ENCODE measurements at places on chromosomes 5 and 9.

- DNase-seq = no peak
Observed at GRCh38 chr5:72433522-72433921, 73.7 kb downstream of the ZNF366 start.

- DNase-seq = no peak
Observed at GRCh38 chr5:76794871-76795270, 24.0 kb upstream of the F2RL1 start.

DNA sequence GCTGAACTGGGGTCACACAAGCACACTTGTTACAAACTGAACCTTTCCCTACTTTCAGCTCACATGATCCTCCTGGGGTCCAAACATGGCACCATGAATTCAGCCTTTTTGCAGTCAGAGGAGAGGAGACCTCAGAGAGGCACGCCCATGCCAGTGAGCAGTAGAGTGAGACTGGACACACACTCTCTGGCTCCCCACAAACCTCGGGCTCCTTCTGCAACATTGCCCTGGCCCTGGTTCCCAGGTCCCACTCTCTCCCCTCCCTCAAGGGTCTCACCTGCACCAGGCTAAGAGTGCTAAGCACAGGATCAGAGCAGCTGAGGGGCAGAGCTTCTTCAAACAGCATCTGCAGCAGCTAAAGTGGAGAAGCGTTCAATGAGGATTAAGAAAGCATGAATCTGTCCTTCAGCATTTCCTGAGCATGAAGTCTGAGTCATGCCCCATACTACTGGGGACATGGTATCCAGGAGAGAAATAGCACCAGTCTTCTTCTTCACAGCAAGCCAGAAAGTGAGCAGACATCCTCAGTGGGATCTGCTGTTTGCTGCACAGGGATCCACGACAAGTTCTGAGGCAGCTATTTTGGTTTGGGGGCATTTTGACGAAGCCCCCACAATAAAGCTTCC lies 27.2 kb downstream of the SLC35A4 start:
- no peak for DNase-seq

GRCh38 chr5:102905056-102905455 lies 150.0 kb downstream of the PAM start:
- no peak for DNase-seq

- DNase-seq = peak; percentile 63
Observed at GRCh38 chr5:122311961-122312590, at the start of gene SNCAIP. TSS of gene SNCAIP (plus strand) at chr5:122312237. CDS start at chr5:122391135, 78,898 bp downstream.

DNA sequence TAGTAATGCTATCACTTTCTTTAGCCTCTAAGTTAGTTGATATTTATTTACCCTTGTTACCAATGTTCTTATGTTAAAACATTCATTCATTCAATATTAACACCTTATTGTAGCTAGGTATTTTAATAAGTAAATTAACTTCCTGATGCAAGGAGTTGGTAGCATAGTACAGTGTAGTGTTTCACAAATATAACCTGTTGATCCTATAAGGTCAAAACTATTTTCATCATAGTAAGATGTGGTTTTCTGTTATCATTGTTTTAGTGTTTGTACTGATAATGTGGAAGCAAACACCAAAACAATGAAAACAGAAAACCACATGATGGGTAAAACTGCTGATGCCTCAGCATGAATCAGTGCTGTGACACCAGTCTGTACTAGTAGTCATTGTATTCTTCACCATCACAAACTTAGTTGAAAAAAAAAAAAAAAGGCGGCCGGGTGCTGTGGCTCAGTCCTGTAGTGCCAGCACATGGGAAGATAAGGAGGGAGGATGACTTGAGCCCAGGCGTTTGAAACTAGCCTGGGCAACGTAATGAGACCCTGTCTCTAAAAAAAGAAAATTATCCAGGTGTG lies 36.5 kb downstream of the ZCCHC7 start:
- DNase-seq = no peak

DNA sequence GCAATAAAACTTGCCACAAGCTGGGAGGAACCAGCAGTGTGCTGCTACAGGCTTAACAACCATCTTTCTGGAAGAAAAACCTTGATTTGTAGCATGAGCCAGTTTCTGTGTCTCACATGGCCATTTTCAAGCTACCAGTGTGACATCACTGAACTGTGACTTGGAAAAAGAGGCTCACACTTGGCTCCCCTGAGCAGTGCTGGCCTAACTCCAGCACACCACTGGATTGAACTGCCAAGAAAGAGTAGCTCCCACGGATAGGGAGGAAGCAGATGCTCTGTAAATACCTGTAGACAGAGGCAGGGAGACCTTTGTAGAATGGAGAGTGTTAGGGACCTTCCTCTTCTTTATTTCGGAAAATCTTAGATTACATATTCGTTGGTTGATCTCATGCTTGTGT lies 197.9 kb downstream of the SH3GL2 start:
- DNase-seq = no peak

- no peak for DNase-seq
Observed at GRCh38 chr5:77697692-77698091, 59.2 kb upstream of the OTP start.

GRCh38 chr9:20714442-20715415 lies 30.7 kb downstream of the FOCAD start:
- DNase-seq = no peak

GRCh38 chr5:172008111-172008455 lies 1.6 kb upstream of the FBXW11 start:
- DNase-seq = no peak

- DNase-seq = no peak
Observed at GRCh38 chr5:59661954-59662615, 231.4 kb downstream of the PDE4D start.

DNA sequence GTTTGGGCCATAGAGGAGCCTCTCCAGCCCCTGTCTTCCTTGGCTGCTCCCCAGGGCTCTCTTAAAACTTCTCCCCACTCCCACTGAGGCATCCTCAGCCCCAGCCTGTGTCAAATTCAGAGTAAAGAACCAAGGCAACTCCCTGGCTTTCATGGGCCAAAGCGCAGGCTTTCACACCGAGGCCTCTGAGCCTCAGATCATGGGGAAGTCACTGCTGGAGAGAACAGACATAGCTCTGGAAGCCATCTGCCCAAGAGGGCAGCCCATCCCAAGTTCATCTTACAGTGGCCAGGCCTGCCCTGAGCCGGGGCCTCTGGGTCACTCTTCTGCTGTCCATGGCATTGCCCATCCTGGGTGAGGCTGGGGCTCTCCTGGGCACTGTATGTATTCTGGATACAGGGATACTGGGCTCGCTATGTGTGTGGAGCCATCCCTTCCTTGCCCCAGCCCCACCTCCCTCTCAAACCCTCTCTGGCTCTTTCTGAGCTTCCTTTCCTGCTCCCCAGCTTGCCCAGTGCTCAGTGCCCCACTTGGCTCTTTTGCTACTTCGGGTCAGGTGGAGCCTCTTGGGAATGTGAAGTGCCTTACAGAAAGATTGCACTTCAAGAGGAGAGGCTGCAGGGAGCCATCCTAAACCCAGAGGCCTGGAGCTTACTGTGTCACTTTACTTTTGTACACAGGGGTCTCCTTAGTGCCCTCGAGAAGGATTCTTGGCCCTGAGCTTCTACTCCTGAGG lies 33.0 kb downstream of the TGFBI start:
- no peak for DNase-seq

GRCh38 chr9:121755581-121755980 lies 104.1 kb downstream of the DAB2IP start:
- no peak for DNase-seq

GRCh38 chr5:173385832-173386360 lies 57.7 kb upstream of the STC2 start:
- no peak for DNase-seq

GRCh38 chr5:163913548-163913947 lies 408.1 kb downstream of the MAT2B start:
- DNase-seq = no peak

DNA sequence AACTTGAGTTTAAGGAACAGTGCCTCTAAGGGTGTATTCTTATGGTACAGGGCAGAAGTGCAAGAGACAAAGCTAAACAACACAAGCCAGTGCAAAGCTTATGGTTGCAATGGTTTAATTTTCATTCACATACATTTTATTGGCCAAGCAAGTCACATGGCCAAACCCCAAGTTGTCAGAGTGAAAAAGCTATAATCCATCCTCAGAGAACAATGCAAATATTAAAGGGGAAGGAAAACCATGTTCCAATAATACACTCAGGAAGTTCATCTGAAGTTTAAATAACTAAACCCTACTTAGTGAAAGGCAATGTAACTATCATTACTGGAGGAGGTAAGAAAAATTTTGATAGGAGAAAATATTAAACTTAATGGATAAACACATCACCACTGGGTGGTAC lies 26.6 kb upstream of the TLR4 start:
- no peak for DNase-seq

- no peak for DNase-seq
Observed at GRCh38 chr5:173055722-173055982, 500 bp upstream of the CREBRF start.

GRCh38 chr5:112253478-112254250 lies 165.4 kb downstream of the EPB41L4A start:
- no peak for DNase-seq

GRCh38 chr5:88785746-88786565 lies 97.0 kb downstream of the MEF2C start:
- no peak for DNase-seq

DNA sequence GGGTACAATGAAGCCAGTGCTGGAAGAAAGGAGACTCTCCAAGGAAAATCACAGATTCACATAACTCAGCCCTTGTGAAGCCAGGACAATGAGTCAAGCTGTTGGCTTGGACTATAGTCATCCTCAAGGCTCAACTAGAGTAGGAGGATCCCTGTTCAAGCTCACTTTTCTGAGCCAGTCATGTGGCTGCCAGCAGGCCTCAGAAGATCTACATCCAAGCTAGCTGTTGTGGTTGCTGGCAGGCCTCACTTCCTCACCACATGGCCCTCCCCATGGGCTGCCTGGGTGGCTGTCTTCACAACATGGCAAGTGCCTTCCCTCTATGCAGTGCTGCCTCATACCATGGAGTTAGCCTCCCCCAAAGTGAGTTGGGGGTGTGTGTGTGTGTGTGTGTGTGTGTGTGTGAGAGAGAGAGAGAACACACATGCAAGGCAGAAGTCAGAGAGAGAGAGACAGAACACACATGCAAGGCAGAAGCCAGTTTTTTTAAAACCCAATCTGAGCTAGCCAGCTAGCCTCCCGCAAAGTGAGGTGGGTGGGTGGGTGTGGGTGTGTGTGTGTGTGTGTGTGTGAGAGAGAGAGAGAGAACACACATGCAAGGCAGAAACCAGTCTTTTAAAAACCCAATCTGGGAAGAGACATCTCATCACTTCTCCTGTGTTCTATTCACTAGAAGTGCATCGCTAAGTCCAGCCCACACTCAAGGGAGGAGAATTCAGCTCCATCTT lies 17.1 kb downstream of the SCAI start:
- DNase-seq = no peak

GRCh38 chr5:141761-142160 lies 49.5 kb upstream of the LRRC14B start:
- DNase-seq = no peak

- no peak for DNase-seq
Observed at GRCh38 chr5:169795338-169795737, 158.3 kb downstream of the DOCK2 start.

DNA sequence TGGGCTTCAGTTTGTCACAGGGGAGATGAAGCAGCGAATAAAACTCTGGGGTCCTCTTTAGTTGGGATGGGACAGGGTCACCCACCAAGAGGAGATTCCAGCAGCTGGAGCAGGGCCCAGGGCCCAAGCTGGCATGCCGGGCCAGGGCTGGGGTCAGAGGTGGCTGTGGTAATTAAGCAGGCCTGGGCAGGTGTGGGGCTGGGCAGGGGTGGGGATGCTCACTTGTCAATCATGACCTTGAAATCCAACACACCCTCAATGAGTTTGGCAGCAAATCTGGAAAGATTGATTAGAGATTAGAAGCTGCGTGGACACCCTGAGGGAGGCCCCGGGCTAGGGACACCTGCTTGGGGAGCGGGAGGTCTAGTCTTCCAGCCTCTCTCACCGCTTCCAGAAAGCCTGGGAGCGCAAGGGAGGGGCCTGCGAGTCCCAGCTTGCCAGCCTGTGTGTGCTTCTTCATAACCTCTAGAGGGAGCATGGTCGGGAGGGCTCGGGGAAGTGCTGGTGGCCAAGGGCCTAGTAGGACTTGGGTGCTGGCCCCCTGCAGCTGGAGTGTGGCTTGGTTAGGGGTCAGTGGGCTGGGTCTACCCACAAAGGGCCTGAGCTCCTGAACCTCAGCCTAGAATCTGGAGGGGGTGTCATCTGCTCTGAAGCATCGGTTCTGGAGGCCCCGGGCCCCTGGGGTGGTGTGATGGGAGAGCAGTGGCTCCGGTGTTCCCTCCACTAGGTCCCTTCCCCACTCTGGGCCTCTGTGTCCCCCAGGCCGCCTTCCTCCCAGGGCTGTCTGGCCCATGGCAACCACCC lies 7.6 kb downstream of the CRAT start:
- DNase-seq = peak; percentile 78

- DNase-seq = no peak
Observed at GRCh38 chr9:114893221-114894010, 37.0 kb downstream of the TNFSF8 start.

DNA sequence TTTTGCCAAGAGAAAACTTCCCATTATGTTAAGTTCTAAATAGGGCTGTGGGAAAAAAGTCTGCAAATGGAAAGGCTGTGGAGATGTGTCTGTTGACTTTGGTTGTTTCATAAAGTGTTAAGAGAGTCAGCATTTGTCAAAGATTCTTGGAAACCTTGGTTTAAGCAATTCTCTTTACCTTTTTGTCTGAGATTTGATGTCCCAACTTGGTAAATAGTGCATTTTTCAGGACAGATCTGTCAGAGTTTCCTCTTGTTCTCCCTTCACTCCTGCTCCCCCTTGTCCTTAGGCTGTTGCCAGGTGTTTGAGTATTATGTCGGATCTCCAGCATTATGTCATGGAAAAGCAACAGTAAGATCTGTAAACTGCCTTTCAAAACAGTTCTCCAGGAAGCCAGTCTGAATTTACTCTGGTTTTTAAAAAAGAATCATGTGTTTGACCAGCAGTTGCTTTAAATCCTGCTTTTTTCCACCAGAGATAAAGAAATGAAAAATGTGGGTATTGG lies 79.1 kb upstream of the ADAMTSL1 start:
- DNase-seq = no peak

- no peak for DNase-seq
Observed at GRCh38 chr5:178284093-178284675, 51.6 kb upstream of the PHYKPL start.

GRCh38 chr5:150065346-150065745 lies 21.0 kb downstream of the CSF1R start:
- no peak for DNase-seq

GRCh38 chr9:91844190-91844589 lies 105.8 kb downstream of the ROR2 start:
- no peak for DNase-seq

- DNase-seq = no peak
Observed at GRCh38 chr9:4549751-4550295, 59.6 kb downstream of the SLC1A1 start.

- no peak for DNase-seq
Observed at GRCh38 chr9:137789295-137789895, 88.2 kb upstream of the CACNA1B start.

Data from D341Med (cell line).